Stimulated activated CD4-positive, alpha-beta T cell treated with anti-CD3 and anti-CD28 coated beads, Interleukin-4, amount 100 ng/mL, for 48 hours (primary cell): ENCODE measurements at places on chromosomes 4 and X.

- DNase-seq: no peak
Measured at GRCh38 chr4:82624819-82625218, 63.0 kb upstream of the TMEM150C start.

- DNase-seq: no peak
Measured at GRCh38 chr4:176441594-176441993, 121.8 kb downstream of the SPCS3 start.

- DNase-seq: no peak
Measured at GRCh38 chr4:23484689-23485088, 405.2 kb downstream of the PPARGC1A start.

- DNase-seq: no peak
Measured at GRCh38 chr4:25950461-25951389, 36.7 kb downstream of the SMIM20 start.

DNA sequence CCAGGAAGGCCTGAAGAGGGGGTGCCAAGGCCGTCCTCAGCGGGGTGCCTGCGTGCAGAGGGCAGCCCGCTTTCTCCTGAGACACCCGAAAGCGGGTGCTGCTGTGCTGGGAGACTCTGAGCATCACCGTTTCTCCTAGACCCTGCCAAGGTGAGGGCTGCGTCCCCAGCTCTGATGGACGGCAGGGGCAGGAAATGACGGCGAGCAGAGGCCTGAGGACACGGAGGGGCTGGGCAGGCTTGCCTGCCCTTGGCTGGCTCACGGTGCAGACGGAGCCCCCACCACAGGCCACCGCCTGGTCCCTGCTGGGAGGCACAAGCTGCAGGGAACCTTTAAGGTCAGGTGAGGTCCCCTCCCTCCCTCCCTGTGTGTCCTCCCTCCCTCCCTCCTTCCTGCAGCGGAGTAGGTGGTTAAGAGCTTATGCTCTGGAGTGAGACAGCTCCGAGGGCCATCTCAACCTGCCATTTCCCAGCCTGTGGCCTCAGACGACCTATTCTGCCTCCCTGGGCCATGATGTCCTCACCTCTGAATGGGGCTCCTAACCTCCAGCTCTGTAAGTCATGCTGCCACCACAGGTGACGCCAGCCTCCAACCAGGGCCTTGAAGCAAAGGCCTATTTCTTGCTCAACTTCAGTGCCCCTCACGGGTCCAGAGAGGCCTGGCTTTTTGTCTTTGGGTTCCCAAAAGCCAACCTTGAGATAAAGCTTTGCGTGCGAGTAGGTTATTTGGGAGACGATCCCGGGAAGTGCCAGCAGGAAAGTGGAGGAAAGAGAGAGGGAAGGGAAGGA, 54.2 kb upstream of the GRPEL1 start:
- DNase-seq: no peak

DNA sequence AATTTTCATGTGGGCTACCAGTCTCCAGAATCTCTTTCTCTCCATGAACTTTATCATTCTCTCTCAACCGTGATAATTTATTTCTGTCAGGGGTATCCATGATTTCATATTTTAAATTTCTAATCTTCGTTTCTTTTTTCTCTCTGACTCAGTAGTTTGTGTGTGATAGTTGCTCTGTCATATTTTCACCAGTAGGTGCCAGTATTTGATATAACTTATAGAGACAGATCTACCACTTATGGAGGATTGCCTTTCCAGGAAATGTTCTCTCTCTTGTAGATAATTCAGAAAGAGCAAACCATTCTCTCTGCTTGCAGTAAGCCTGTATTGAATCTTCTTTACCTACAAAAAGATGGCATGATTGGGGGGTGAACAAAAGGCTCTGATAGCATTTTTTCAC, 79.3 kb upstream of the DYNLT3 start:
- no peak for DNase-seq

GRCh38 chr4:152206185-152206584, 329.7 kb downstream of the FBXW7 start:
- DNase-seq: no peak

DNA sequence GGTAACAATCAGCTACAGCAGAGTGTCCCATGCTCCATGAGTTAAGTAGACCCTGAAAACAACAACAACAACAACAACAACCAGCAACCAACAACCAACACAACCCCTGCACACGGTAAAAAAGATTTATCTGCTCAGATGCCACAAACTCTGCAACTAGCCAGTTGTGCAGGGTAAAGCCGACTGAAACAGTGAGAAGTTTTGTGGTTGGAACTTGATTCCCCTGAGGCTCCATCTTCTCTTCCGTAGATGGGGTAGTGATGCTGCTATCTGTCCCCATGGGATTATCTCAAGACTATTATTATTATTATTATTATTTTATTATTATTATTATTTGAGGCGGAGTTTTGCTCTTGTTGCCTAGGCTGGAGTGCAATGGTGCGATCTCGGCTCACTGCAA, 50.6 kb upstream of the RAPGEF2 start:
- DNase-seq: no peak

DNA sequence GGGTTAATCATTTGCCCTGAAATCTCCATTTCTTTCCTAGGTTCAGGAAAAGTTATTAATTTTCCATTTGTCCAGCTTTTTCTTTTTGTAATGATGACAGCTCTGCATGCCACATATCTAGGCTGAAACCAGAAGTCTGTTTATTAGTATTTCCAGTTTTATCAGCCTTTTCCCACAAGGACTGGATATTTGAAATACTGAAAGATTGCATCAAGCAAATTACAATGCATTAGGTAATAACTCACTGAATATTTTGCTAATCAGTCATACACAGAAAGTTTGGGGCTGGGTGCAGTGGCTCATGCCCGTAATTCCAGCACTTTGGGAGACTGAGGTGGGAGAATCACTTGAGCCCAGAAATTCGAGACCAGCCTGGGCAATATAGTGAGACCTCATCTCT, 21.5 kb downstream of the SLC9A7 start:
- DNase-seq: no peak

DNA sequence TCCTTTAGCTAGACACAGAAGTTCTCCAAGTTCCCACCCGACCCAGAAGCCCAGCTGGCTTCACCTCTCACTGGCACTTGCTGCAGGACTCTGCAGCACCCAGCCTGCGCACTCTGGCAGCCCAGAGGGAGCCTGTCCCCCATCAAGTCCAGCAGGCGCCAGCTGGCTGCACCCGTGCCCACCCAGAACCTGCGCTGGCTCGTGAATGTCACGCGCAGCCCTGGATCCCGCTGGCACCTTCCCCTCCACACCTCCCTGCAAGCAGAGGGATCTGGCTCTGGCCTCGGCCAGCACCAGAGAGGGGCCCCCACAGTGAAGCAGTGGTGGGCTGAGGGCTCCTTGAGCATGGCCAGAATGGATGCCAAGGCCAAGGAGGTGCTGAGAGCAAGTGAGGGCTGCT, 187.6 kb upstream of the HAND2 start:
- no peak for DNase-seq

- DNase-seq: no peak
Measured at GRCh38 chrX:132033166-132033565, 10.1 kb downstream of the STK26 start.

- DNase-seq: no peak
Measured at GRCh38 chr4:176377780-176378179, 58.0 kb downstream of the SPCS3 start.

- DNase-seq: no peak
Measured at GRCh38 chr4:8108261-8108660, 50.4 kb downstream of the ABLIM2 start.

DNA sequence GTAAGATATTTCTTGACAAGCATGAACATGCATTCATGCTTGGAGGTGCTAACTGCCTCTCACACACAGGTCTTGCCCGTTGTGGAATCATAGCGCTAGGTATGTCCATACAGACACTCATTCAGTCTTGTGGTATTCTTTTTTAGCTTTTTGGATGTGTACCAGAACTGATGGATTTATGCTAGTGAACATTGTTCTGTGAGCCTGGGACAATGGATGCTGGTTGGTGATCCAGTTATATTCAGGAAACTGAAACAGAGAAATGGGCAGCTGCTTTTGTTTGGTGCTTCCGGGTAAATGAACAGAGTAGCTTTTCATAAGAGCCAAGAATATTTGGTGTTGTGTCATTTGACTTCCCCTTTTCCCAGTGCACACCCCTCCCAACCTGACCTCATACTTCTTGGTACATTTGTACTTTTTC, 78.9 kb upstream of the SLC4A4 start:
- DNase-seq: no peak

- no peak for DNase-seq
Measured at GRCh38 chrX:112901869-112902725, 61.5 kb upstream of the AMOT start.

- no peak for DNase-seq
Measured at GRCh38 chr4:151906438-151906837, 145.6 kb upstream of the GATB start.

- no peak for DNase-seq
Measured at GRCh38 chrX:118350221-118350620, 4.3 kb downstream of the WDR44 start.

GRCh38 chr4:148444296-148445070, 2.3 kb upstream of the NR3C2 start:
- DNase-seq: peak; percentile 15

DNA sequence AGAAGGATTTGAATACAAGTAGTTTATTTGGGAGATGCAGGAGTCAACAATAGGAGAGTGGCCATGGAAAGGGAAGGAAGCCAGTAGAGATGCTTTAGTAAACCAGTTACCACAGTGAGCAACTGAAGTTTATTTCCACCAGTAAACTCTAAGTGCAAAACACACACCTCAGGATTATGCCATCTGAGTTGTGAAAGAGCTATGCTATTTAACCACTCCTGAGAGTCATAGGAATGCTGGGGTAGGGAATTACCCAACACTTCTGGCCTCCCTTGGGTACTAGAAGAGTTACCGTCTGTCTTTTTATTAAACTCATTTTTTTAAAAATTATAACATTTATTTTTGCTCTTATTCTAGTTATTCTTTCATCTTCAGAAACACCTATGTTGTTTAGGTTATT, 834.6 kb upstream of the AMOT start:
- DNase-seq: no peak

DNA sequence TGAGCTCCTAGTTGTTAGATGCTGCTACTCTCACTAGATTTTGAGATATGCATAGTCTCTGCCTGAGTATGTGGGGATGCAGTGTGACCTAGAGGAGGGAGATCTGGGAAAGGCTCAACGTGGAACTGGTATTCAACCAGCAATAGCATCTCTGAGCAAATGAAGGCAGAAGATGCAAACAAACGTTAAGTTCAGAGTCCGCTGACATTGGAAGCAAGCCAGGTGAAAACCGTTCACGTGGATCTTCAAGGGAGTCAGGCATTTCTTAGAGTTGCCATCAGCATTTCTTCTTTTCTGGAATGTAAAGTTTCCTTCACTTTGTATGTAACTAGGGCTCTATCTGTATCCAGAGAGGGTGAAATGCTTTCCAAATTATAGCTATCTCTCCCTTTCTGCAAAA, 59.9 kb downstream of the C4orf51 start:
- no peak for DNase-seq

DNA sequence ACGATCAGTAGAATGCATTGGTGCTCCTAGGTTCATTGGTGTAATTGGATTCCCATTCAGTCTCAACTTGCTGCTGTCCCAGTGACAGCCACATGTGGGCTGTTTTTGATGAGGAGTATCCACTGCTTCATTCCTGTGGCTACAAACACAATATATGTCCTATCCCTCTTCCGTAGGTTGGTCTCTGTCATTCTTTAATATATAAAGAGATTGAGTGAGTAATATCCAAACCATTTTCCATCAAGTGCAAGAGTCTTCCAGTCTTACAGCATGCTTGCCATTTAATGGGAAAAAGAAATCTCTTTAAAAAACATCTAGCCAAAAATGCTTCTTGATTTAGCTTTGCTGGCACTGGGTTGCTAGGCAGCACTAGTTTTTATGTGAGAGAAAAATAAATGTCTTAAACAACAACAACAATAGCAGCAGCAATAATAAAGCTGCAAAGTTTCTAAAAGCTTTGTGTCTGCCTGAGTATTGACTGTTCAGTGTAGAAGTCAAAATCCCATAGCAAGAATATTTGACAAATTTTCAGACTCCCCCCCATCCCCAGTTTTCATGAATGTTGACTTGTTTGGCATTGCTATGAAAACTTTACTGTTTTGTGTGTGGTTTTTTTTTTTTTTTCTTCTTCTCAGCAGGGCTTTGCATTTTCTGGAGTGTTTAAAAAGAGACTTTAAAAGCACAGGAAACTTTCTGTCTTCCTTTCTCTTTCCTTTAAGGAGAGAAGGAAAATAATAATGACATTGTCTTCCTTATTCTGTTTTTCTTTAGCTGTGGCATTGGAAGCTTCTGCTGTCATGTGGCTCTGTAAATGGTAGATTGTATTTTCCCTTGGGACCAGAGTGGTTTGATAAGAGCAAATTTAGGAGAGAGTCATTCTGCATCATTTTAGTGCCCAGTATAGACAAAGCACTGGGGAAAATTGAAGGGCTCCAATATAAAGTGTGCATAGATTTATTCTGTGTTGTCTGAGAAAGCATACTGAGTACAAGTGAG, 244.3 kb downstream of the ARHGAP10 start:
- no peak for DNase-seq

- DNase-seq: no peak
Measured at GRCh38 chr4:184899261-184900134, 73.7 kb upstream of the ACSL1 start.

GRCh38 chr4:1822568-1823544, 29.8 kb downstream of the FGFR3 start:
- DNase-seq: no peak

DNA sequence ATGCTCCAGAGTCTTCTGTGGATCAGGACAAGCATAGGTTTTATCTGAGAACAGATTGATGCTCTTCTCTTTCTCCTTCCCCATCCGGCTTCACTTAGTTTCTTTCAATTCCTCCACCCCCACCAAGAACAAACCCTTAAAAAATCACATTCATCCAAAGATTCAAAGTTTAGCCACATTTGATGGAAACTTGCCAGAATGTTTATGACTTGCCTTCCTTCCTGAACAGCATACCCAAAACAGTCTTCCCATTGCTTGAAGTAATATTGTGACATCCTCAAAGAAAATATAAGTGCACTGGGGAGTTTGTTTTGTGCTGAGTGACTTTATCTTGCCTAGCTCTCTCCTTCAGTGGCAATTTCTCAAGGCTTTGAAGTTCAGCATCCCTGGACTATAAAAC, 83.0 kb downstream of the MAGEB17 start:
- DNase-seq: no peak

GRCh38 chrX:2848871-2849301, 20.2 kb downstream of the GYG2 start:
- DNase-seq: no peak

DNA sequence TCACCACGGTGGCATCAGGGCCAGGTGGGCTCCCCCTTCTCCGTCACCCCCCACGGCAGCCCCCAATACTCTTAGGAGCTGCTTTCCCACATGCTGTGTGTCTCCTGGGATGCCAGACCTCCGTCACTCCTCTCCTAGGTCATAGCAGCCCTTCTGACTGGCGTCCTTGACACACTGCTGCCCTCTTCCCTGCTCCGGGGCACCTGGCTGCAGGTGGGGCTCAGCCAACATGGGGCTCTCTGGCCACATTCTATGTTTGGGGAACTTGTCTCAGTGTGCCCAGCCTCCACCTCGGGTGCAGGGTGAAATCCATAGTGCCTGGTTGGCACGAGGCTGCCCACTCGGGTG, 13.8 kb downstream of the TMEM175 start:
- DNase-seq: no peak

- no peak for DNase-seq
Measured at GRCh38 chr4:5638316-5638715, 70.0 kb downstream of the EVC2 start.

- no peak for DNase-seq
Measured at GRCh38 chr4:33149658-33150524, 2429.7 kb downstream of the PCDH7 start.

- DNase-seq: no peak
Measured at GRCh38 chr4:32025851-32026459, 1305.8 kb downstream of the PCDH7 start.

- DNase-seq: no peak
Measured at GRCh38 chr4:7783541-7783940, 156.1 kb downstream of the AFAP1 start.

GRCh38 chr4:164383358-164384220, 370.3 kb upstream of the SMIM31 start:
- DNase-seq: no peak
